ENCODE measurements at places on chromosomes 5 and 9.

DNA sequence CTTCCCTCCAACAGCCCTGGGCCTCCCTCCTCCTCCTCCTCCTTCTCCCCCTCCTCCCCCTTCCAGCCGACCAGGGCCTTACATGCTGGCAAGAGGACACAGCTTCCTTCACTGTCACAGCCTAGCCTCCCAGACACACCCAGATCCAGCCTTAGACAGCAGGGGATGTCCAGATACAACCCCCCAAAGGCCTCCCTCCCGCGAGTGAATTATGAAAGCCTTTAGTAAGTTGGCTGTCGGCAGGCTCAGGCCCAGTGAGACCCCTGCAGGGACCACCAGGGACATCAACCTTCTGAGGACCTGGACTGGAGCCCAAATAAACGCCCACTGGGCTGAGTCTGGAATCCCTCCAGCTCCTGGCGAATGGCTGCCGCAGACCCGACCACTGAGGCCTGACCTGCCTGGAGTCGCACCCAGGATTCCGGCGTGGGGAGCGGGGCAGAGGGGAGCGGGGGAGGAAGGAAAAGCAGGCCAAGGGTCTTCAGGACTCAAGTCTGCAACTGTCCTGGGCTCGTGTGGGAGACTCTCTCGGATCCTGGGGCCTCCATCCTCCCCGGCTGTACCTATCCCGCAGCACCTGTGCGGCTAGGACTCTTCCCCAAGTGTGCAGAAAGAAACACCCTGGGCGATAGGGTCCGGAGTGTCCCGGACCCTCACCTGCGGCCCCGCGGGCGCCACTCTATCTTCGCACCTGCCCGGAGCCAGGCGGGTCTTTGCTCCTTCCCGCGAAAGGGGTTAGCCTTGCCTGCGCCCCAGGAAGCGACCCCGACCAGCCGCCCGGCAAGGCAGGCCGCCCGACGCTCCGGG, 705 bp downstream of the SEPTIN8 start:
- DNase-seq = no peak

DNA sequence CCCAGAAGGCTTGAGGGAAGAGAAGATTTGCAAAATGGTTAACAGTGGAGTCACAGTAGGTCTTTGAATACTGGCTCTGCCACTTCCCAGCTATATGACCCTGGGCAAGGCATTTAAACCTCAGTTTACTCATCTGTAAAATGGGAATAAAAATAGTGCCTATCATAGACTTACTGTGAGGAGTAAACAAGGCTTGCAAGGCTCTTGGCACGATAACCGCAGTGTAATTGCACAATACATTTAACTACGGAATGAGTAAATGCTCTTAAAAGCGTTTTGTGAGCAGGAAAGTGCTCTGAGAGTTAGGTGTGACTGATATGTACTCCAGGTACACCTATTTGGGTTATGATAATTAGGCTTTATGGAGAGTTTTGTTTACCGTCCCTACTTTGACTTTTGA, 8.4 kb downstream of the SLC36A3 start:
- no peak for DNase-seq

- no peak for DNase-seq
These were observed 100.8 kb upstream of the DHFR start for GRCh38 chr5:80755626-80756025.

GRCh38 chr5:154813736-154814135, 36.7 kb downstream of the FAXDC2 start:
- no peak for DNase-seq

GRCh38 chr5:113040672-113041260, 64.2 kb downstream of the DCP2 start:
- DNase-seq = no peak

- DNase-seq = no peak
These were observed 31.2 kb downstream of the GPR21 start for GRCh38 chr9:123064716-123065115.

DNA sequence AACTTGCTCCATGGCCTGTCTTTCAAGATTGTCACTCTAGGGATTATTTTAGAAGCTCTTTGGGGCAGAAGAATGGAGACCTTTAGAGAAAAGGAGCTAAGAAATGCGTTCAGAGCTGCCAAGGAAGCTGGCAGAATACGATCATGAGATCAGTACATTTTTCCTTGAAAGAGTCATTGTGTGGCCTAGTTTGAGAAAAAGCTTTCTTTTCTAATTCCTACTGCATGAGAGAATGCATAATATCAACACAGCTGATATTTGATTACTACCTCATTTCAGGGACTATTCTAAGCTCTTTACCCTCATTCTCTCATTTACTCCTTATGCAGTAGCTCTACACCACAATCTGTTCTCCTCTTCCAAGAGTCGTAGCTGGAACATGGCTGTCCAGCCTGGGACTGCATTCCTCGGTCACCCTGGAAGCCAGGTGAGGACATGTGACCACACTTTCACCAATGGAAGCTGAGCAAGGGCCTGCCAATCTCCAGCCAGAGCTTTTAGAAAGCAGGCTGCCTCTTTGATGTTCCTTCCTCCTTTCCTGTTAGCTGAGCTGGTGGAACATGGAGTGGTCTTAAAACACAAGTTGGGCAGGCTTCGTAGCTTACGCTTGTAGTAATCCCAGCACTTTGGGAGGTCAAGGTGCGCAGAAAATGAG, 99.3 kb upstream of the LHFPL2 start:
- DNase-seq = no peak

- DNase-seq = no peak
These were observed 72.5 kb upstream of the PCA3 start for GRCh38 chr9:76691517-76692313.

DNA sequence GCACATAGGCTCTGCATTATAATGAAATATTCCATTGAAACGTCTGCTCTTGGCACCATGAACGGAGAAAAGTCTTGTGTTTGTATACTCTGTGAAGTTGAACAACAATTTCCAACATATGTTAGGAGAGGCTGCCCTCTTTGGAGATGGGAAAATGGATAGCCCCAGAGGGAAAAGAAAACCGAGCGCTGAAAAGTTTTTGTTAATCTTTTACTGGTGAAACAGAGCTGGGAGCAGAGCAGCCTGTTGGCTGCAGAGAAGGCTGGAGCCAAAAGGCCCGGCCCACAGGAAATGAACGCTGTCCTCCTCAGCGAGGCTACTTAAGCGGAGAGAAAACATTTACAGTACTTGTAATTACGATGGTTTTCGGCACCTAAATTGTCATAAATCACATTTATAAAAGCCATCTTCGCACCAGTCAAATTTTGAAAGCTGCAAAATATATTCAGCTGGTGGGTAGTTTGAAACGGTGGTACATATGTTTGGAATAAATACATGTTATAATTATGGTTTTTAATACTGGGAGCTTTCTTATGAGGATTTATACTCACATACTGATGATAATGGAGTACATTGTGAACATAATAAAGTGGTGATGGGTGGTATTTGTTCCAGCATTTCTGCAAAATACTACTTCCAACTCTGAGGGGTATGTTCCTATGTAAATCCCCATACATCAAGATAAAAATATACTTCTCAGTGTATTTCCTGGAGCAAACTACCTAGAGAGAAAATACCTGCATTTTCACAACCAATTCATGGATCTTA, 129.6 kb upstream of the CNTLN start:
- no peak for DNase-seq

- DNase-seq = no peak
These were observed 48.4 kb downstream of the YIPF5 start for GRCh38 chr5:144122081-144122480.

- no peak for DNase-seq
These were observed 60.2 kb upstream of the SRP19 start for GRCh38 chr5:112800891-112801290.

DNA sequence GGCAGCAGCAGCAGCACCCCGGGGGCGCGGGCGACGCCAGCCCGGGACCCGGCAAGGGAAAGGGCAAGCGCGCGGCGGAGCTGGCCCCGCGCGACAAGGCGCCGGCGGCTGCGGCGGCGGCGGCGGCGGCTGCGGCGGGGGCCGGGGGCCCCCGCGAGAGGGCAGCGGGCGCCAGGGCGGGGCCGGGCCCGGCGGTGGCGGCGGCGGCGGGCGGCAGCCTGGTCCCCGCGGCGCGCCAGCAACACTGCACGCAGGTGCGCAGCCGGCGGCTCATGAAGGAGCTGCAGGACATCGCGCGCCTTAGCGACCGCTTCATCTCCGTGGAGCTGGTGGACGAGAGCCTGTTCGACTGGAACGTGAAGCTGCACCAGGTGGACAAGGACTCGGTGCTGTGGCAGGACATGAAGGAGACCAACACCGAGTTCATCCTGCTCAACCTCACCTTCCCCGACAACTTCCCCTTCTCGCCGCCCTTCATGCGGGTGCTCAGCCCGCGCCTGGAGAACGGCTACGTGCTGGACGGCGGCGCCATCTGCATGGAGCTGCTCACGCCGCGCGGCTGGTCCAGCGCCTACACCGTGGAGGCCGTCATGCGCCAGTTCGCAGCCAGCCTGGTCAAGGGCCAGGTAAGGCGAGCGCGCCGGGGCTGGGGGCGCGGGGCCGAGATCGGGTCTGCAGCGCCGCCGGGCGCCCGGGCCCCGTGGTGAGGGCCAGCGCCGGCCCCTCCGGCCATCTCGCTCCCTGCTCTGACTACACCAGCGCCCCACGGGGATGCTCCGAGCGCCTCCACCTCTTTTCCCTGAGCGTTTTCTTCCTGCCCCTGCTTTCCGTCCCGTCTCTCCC, at the start of gene UBE2QL1:
UBE2QL1 (plus strand) TSS at position 238 of the 843 bp plus-strand sequence; CDS start at position 273, 35 bp downstream.
- DNase-seq = no peak

- no peak for DNase-seq
These were observed at the start of gene PCDHB15 for GRCh38 chr5:141245250-141245717. Gene PCDHB15, plus strand, starts transcription at chr5:141245395. Its CDS starts 184 bp downstream, at chr5:141245579.

DNA sequence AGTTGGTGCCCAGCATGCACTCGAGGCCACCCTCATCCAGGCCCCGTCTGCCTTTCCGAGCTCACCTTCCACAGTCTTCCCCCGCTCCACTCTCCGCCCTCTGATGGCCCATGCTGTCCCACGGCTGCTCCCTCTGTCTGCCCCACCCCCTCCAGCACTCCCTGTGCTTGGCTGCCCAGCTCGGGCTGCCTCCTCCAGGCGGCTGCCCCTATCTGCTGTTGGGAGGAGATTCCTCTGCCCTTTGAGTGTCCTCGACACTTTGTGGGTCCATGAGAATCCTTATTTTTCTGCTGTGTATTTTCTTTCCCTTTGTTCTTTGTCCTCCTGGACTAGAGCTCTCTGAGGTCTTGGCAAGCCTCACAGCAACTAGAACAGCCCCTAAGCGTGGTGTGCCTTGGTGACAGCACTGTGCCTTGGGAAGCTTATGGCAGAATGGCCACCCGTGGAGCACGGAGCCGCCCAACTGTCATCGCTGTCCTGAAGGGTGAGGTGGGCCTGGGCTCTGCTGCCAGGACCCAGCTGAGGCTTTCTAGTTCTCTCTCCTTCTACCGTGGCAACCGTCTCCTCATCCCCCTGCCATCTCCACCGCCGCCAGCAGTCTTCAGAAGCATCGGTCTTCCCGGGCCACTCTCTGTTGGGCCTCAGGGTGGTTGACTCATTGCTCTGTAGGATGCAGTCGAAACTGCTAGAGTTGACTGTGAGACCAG, 5.2 kb downstream of the NTMT1 start:
- DNase-seq = no peak

GRCh38 chr9:98009936-98010335, 26.8 kb downstream of the ANP32B start:
- DNase-seq = no peak

DNA sequence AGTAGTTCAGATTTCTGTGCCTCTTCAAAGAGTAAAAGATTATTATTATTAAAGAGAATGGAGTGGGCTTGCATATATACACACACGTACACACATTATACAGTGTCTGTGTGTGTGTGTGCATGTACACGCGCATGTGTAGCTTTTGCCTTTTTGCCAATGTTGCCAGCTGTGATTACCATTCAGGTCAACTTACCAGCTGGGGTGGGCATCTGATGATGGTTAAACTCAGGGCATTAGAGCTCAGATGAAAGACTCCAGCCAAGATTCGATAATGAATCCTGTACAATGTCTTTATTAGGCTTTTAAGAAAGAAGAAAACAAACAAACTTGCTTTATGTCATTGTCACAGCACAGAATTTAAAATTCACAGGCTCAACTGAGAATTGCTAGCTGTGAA, 296.5 kb upstream of the DMAC1 start:
- no peak for DNase-seq

DNA sequence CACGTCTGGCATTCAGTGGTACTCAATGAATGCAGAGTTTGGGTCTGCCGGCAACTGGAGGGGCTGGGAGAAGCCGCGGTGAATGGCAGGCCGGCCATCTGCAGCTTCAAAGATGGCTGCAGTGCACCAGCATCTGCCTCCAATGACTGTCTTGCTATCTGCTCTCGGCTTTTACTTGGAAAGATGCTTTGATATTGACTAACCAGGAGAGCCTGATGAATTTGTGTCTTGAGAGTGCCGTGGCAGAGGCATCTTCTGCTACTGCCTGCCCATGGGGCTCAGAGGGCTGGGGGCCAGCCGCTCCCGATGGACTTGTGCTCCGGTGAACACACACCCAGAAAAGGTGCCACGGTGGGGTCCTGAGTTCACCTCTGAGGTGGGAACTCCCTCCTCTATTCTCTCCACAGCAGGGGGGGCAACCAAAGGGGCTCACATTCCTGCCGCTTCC, 164.5 kb downstream of the COL23A1 start:
- no peak for DNase-seq

GRCh38 chr5:158344376-158344775, 485.4 kb upstream of the CLINT1 start:
- DNase-seq = no peak

- DNase-seq = no peak
These were observed 233.8 kb downstream of the CCDC171 start for GRCh38 chr9:15786616-15787015.

- DNase-seq = no peak
These were observed 154.3 kb upstream of the PPP1R2B start for GRCh38 chr5:156695774-156696173.

- no peak for DNase-seq
These were observed 22.8 kb upstream of the SCGB3A2 start for GRCh38 chr5:147855774-147856069.

GRCh38 chr9:18569941-18570630, 96.1 kb downstream of the ADAMTSL1 start:
- DNase-seq = no peak

GRCh38 chr9:3777137-3777536, 251.3 kb upstream of the RFX3 start:
- DNase-seq = no peak

GRCh38 chr9:70362952-70363351, 51.5 kb downstream of the KLF9 start:
- no peak for DNase-seq

- DNase-seq = no peak
These were observed 10.4 kb downstream of the UIMC1 start for GRCh38 chr5:176995896-176996767.

DNA sequence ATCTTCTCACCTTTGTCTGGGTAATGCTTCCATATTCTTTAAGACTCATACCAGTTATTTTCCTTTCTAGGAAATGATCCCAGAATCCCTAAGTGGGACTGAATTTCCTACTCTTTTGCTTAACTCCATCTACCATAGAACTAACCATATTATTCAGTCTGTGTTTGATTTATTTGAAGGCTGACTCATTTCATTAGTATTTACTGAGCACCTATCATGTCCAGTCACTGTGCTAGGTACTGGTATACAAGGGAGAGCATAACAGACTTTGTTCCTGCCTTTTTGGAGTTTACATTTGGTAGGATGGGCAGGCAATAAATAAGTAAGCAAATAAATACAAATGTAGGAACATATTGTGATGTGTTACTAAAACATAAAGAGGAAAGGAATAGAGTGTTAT, 4.3 kb downstream of the NPR2 start:
- DNase-seq = no peak
